Activated gamma-delta T cell treated with anti-CD3 and anti-CD28 coated beads, Interleukin-2, amount 50 U/mL, for 16 hours (primary cell): ENCODE measurements at places on chromosomes 3 and 15.

GRCh38 chr3:31105438-31106077, 211.1 kb upstream of the GADL1 start:
- DNase-seq, result no peak

GRCh38 chr15:32675466-32675865, 34.0 kb downstream of the SCG5 start:
- DNase-seq, result no peak

DNA sequence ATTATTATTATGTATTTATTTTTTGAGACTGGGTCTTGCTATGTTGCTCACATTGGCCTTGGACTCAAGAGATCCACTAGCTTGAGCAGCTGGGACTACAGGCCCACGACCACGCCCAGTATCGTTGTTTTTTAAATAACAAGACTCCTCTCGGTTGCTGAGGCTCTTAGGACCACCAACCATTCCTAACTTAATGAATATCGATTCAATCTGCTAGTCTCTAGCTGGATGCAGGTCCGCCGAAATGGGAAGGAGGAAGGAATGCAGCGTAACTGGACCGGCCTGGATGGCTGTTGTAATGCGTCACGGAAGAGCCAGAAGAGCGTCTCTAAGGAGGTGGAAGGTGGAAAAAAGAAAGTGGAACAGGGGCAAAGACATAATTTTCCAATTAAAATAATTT, 1.7 kb downstream of the ANXA2 start:
- DNase-seq, result no peak

GRCh38 chr3:124653797-124654469, 76.3 kb upstream of the UMPS start:
- DNase-seq, result no peak

DNA sequence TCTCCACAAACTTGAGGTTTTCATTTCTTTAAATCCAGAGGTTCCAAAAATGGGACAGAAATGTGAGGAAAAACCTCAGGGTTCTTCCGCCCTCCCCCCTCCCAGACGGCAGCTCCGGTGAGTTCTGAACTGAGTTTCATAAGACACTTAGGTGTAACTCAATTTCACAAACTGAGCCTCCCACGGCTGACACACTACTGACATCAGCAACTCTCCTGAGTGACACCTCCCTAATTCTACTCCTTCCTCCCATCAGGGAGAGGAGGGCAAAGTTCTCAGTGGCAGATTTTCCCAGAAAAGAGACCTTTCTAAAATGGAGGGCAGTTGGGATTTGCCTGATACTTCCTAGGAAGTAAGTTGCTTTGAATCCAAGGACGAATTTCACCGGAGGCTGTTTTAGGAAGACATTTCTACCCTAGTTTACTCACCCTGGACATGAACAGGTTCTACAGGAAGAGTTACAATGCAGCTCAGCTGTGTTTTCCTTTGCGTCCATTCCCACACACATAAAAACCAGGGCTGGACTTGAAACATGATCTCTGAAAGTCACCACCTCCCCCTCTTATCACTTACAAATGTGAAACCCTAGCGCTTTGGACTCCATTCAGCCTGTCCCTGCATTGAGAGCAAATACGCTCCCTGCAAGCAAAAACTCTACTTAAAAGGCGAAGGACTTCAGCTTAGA, 78.1 kb upstream of the LMOD3 start:
- DNase-seq, result no peak

GRCh38 chr3:98027085-98027446, 8.0 kb downstream of the GABRR3 start:
- DNase-seq, result no peak

GRCh38 chr15:64459066-64459781, 1.2 kb upstream of the ZNF609 start:
- DNase-seq, result no peak

DNA sequence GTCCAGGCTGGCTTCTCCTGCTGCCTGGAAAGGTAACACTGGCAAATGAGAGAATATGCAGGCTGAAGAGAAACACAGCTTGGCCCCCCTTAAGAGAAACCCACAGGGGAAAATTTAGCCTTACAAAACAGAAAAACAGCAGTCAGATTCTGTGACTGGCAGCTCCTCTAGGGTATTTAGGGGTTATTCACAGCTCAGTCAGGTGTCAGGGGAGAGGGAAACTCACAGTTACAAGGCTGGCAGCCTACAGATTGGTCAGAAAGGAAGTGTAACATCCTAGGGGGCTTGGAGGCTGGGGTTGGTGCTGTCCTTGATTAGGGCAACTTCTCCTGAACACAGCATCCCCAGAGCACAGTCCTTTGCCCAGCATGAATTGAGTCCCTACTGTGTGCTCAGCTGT, 81.4 kb downstream of the SEMA5B start:
- DNase-seq, result no peak

DNA sequence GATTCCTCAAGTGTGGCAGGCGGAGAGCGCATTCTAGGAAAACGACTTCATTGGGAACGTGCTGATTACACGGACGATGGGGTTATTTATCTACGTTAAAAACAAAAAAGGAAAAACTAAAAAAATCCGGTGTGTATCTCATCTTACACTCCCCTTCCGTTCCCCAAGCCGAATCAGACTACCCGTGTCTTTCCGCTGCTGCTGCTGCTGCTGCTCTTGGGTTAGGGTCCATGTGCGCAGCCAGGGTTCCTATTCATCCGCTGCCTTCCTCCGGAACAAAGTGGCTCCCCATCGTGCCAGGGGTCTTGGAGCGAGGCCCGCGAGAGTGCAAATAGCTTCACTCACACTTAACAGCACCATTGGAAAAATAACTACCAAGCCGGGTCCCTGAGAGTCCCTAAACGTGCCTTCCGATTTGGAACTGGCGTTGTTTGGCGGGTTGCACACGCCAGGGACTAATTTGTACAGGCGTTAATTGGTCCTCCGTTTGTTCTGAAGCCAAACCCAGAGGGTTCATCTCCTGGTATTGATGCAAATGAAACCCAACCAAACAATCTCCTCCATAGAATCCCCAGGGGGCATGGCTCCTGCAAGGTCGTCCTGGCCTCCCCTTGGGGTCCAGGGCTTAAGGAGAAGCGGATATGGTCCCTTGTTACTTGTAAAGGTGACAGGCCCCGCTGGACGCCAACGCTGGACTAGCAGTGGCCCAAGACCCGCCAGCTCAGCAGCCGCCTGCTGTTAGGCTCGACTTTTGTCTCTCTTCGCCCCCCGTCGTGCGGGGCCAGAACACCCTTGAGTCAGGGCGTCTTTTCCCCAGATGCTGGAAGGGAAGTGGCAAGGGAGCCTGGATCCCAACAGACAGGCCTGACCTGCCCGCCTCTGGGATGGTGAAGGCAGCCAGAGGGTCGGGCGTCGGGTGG, 11.0 kb upstream of the ONECUT1 start:
- DNase-seq, result no peak

DNA sequence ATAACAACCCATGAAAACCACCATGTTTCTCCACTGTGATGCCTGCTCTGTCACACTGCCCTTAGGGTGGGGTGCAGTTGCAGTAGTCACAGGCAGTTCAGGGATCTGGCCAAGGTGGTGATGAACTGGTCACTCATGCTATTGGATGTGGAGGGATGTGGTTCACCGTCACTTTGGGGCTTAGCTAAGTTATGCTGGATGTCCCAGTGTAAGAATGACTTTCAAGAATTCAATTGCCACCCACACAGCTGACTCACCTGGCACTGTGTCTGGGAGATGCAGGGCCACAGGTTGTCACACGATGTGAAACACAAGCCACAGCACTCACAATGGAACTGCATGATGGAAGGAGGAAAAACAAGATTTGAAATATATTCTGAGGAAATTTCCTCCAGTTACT, 146.1 kb upstream of the CTNNB1 start:
- no peak for DNase-seq

- DNase-seq, result no peak
Measured at GRCh38 chr15:35693886-35694285, 147.9 kb upstream of the DPH6 start.

DNA sequence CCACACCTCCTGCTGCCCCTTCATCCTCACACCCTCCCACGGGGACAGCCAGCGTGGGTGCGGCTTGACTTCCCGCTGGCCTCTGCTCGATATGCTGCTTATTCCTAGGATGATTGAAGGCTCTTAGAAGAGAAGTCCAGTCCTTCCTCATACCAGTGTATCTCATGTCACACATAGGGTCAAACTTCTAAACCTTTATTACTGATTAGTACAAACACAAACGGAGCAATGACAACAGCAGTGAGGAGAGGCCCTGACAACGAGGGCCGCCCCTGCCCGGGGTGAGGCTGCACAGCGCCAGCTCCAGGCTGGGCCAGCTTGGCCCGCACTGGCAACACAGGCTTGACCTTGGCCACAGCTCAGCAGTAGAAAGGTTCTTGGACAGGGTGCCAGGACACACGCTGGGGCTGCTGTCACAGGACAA, 3.7 kb downstream of the CIB1 start:
- no peak for DNase-seq

GRCh38 chr15:39381517-39381916, 199.4 kb upstream of the THBS1 start:
- no peak for DNase-seq

- no peak for DNase-seq
Measured at GRCh38 chr3:82048711-82049110, 287.3 kb upstream of the GBE1 start.

DNA sequence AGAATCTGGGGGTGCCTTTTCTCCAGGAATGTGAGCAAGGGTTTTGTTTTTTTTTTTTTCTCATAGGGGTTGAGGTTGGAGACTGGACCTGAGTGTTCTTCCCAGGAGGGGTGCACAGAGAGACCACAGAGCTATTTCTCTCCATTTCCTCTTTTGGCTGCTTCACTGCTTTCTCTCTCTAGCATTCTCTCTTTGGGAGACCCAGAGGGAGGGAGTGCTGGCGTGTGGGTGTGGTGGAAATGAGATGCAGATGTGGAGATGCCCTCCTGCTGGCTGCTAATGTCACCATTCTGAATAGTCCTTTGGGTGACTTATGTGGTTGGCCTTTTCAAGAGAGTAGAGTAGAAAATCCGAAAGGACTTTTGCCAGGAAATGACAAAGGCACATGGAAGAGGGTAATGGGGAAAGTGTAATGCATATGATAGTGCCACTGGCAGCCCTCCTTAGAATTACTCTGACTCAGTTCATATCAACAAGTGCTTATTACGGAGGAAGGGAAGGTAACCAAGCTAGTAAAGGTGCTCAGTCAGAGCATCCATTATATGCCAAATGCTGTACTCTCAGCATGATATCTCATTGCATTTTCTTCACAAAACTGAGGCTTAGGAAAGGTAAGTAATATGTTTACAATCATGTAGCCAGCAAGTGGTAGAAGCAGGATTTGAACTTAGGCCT, 1.9 kb downstream of the SYN2 start:
- no peak for DNase-seq

- no peak for DNase-seq
Measured at GRCh38 chr3:65607101-65607500, 431.6 kb downstream of the MAGI1 start.

DNA sequence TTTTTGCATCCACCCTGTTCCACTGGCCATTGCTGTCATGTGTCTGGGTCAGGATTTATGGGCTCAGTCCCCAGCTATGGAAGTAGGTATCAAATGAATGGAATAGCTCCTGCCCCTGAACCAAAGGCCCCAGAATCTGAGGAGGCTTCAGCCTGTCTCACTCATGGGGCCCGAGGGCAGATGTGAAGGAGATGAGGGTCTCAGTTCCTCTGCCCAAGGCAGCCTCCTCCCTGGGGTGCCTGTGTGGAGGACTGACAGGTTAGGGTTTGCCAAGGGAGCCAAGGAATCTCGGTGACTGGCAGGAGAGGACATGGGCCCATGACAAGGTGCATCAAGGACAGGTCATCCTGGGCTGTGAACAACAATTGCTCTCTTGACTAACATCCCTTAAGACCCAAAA, 70.4 kb downstream of the CPN2 start:
- no peak for DNase-seq

- no peak for DNase-seq
Measured at GRCh38 chr3:2978977-2979732, 131.0 kb downstream of the IL5RA start.

GRCh38 chr15:88586401-88587162, 34.6 kb upstream of the AEN start:
- DNase-seq, result no peak

DNA sequence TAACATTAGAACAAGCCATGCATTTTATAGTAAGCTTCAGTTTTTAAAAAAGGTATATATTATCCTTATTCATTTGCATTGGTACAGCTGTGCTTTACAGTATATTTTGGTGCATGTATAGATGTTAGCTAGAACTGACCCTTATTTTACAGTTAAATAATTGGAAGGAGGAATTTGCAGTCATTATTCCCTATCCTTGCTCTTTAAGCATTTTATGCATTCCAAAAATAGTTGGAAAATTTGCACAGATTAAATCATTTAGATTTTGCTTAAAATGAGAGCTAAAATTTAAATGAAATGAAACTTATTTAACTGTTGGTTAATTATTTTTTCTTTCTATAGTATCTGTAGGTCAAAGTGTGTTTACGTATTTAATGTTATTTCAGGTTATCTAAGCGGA, 667.1 kb downstream of the NAALADL2 start:
- no peak for DNase-seq

GRCh38 chr15:43270676-43271306, 4.1 kb upstream of the TGM5 start:
- DNase-seq, result no peak

DNA sequence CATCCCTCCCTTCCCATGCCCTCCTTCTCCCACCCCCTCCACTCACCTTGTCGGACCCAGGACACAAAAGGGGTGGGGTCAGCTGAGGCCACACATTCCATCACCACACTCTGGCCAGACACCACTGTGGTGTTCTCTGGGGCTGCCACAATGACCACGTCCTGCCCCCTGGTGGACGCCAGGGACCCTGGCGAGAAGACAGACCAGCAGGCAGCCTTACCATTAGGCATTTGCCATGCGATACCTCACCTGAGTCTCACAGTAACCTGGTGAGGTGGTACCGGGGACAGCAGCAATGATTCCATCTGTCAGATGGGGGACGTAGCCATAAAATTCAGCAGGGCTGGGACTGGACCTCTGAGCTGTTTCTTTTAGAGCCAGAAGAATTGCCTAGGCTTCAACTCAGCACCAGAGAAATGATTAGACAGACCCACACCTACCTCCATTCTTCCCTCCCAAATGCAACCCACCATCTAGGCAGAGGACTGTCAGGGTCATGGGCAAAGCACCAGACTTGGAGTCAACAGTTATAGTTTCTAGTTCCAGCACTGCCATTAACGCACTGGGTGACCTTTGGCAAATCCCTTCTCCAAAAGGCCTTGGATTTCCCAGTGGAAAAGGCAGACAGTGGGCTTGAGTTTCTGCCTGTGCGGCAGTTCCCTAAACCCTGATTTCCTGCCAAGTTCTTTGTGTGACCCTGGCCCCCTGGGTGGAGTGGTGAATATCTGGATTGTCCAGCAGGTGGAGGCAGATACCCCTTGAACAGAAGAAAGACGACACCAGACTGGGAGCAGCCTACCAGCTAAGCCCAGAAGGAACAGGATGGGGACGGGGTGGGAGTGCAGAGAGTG, 21.8 kb downstream of the IGDCC4 start:
- peak; percentile 17 for DNase-seq

DNA sequence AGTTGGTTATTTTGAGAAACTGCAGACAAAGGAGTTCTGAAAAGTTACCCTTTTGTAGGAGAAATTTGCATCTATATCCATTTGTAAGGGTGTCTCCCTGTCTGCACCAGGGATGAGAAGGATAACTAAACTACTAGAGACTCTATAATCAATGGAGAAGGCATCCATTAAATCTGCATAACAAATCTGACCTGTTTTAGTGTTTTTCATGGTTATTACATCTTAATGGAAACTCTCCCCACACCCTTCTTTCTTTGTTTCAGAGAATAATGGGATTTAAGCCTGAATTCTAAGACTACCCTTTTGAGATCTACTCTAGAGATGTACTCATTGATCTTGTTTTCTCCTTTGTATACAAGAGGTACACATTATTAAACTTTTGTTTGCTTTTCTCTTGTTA, 82.0 kb upstream of the DAZL start:
- no peak for DNase-seq

- no peak for DNase-seq
Measured at GRCh38 chr15:35130245-35130644, 45.1 kb upstream of the NANOGP8 start.
